ENCODE measurements at places on chromosomes 7 and 10.

- no peak for DNase-seq
Observed at GRCh38 chr10:13722747-13723653, 136.2 kb downstream of the PRPF18 start.

- DNase-seq: no peak
Observed at GRCh38 chr7:136016649-136017395, 39.7 kb upstream of the MTPN start.

GRCh38 chr10:7070950-7071349 lies 339.9 kb downstream of the SFMBT2 start:
- DNase-seq: no peak

- DNase-seq: no peak
Observed at GRCh38 chr7:84025332-84025927, 169.2 kb downstream of the SEMA3A start.

GRCh38 chr10:129381741-129382140 lies 85.3 kb upstream of the MGMT start:
- DNase-seq: no peak

DNA sequence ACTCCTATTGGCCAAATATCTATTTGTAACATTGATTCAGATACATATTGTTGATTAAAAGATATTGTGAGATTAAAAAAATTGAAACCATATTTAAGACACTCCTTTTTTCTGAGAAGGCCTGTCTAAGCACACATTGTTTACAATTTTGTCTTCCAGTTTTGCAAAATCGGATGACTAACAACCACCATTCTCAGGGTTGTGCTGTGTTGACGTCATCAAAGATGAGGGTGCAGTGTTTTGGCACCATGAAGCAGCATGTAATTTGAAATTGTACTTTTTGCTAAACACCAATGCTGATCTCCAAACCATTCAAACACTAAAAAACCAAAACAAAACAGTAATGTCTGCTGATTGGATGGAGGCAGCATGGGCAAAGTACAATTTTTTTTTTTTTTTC lies 7.4 kb downstream of the CREB5 start:
- DNase-seq: no peak

- no peak for DNase-seq
Observed at GRCh38 chr7:46537191-46537905, 616.3 kb upstream of the IGFBP3 start.

DNA sequence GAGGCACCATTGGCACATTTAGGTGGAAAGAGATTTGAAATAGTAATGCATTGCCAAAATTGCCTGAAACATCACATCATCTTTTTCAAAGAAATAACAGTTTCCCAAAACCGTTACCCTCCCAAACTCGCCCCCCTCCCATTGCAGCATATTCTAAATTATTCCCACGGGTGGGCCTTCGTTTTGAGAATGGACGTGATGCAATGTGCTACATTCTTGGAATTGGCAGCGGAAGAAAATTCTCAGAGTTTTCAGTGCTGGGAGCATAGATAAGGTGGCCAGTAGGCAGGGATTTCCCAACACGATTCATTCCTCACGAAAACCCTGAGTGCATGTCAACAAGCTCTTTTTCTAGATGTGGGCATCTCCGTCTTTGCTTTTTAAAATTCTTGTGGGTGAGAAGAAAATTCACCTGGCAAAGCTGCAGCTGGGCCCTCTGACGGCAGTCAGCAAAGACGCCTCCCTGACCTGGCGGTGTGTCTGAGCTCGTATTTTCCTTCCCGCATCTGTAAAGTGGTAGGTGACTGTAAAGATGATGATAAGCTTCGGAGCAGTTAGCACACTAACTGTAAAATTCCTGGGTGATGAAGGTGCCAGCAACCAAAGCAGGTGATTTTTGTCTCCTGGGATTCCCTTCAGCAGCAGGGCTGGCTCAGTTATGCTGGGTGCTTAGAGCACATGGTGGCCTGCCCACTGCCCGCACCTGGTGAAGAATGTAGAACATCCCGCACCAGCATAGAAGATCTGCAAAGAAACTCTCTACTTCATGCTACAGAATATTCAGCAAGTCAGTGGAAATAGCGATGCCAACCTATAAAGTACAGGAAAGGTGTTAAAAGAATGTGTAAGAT lies 141.9 kb upstream of the KLF6 start:
- no peak for DNase-seq

- no peak for DNase-seq
Observed at GRCh38 chr7:40826411-40827221, 691.8 kb downstream of the SUGCT start.

DNA sequence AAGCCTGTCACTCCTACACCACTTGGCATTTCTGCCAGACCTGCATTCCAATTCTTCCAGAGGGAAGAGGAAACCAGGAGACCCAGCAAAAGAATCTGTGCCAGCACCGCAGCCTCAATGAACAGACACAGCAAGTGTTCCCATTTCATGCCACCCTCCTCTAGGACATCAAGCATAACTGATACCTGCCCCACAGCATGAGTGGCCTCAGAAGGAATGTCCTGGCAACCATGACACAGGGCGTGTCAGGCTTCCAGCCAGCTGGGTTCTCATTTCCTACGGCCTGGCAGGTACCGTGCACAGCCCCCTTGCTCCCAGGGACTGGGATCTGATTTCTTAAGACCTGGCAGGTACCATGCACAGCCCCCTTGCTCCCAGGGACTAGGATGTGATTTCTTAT lies 7.8 kb downstream of the MAD1L1 start:
- no peak for DNase-seq

- no peak for DNase-seq
Observed at GRCh38 chr7:110564246-110564645, 526.7 kb upstream of the LRRN3 start.

DNA sequence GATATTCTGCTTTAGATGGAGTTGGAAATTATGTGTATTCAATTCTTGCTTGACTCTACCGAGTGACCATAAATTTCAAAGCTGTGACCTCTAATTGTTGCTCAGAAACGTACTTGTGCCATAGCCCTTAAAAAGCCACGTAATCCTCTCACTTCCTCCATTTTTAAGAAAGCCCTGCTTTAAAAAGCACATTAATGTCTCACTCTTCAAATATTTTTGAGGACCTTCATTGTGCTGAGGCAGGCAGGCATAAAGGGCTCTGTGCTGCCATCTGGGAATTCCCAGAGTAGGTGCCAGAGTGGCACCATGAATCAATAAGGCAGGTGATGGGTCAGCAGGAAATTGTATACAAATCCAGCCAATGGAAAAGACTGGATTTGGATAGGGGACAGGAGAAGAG lies 97.7 kb upstream of the FAM204A start:
- no peak for DNase-seq

DNA sequence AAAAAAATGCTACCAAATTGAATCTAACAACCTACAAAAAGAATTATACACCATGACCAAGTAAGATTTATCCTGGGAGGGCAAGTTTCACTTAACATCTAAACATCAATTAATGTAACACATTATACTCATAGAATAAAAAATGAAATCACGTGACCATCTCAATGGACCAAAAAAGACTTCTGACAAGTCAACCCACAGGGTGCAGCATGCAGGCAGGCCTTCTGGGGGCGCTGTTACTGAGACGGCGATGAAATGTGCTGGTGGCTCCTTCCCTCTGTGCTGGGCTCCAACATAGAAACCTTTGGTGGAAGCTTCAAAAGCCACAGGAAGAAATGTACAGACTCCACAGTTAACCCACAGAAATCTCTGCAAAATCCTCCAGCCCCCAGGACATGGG lies 103.1 kb downstream of the INHBA start:
- no peak for DNase-seq

DNA sequence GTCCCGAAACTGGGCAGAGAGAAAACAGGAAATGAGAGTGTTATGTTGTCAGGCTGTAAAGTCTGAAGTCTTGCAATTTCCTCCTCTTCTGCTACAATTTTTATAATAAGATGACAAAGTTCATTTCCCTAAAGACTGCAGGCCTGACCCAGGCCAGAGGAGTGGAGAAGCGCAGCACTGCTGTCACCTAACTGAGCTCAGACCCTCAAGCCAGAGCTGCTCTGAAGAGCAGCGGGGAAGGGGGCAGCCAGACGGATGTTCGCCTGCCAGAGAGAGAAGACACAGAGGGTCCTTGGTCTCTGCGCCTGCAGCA lies 12.6 kb upstream of the AOAH start:
- DNase-seq: no peak
